ENCODE measurements at places on chromosomes 5 and 9.

GRCh38 chr5:118953652-118954005 is 34.7 kb downstream of the DTWD2 start:
- DNase-seq: no peak

DNA sequence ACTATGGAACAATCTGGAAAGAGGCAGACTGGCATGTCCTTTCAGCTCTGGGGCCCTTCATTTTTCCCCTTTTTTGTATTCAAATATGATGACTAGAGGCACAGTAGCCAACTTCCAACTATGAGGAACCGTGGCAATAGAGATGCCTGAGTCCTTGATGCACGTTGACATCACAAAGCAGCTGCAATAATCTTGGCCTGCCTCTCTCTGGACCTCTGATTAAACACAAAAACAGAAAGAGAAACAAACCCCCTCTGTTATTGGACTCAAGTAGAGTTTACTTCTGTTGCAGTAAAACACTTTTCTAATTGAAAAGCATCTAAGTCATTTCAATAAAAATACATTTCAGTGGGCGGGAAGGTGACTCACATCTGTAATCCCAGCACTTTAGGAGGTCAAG is 122.2 kb upstream of the GRAMD2B start:
- DNase-seq: no peak

DNA sequence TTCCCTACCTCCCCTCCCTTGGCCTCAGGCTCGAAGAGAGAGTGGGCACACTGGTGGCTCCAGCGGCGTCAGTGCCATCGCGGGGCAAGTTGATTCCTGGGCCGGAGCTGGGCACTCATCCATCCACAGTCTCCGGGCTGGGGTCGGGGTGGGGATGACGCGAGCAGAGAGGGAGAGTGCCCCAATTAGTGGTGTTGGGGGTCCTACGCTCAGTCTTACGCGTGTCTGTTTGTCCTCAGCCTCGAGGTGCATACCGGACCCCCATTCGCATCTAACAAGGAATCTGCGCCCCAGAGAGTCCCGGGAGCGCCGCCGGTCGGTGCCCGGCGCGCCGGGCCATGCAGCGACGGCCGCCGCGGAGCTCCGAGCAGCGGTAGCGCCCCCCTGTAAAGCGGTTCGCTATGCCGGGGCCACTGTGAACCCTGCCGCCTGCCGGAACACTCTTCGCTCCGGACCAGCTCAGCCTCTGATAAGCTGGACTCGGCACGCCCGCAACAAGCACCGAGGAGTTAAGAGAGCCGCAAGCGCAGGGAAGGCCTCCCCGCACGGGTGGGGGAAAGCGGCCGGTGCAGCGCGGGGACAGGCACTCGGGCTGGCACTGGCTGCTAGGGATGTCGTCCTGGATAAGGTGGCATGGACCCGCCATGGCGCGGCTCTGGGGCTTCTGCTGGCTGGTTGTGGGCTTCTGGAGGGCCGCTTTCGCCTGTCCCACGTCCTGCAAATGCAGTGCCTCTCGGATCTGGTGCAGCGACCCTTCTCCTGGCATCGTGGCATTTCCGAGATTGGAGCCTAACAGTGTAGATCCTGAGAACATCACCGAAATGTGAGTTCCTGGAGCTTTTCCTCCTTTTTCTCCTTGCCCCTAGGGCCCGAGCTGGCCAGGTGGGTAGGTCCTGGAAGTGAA is 861 bp downstream of the NTRK2 start:
- DNase-seq: no peak

- DNase-seq: no peak
Measured at GRCh38 chr9:94941211-94941875, 214.8 kb downstream of the AOPEP start.

All from naive thymus-derived CD4-positive, alpha-beta T cell (primary cell).